ENCODE measurements at places on chromosomes 12 and 14.

- DNase-seq = no peak
These were observed 5.6 kb downstream of the SYNE3 start for GRCh38 chr14:95510804-95511203.

DNA sequence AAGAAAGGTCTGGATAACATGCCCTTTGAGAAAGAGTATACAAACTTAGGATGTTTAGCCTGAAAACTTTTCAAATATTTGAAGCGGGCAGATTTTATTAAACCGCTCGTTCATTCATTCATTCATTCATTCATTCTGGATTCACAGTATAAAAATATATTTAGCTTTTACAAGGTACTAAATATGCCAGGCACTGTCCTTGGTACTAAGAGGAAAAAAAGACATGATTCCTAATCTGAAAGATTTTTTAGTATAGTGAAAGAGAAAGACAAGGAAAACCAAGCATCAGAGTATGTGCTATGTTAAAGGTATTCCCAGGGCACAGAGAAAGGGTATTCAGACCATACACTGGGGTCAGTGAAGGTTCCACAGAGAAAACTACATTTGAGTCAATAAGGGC lies 299.7 kb downstream of the BCAT1 start:
- no peak for DNase-seq

DNA sequence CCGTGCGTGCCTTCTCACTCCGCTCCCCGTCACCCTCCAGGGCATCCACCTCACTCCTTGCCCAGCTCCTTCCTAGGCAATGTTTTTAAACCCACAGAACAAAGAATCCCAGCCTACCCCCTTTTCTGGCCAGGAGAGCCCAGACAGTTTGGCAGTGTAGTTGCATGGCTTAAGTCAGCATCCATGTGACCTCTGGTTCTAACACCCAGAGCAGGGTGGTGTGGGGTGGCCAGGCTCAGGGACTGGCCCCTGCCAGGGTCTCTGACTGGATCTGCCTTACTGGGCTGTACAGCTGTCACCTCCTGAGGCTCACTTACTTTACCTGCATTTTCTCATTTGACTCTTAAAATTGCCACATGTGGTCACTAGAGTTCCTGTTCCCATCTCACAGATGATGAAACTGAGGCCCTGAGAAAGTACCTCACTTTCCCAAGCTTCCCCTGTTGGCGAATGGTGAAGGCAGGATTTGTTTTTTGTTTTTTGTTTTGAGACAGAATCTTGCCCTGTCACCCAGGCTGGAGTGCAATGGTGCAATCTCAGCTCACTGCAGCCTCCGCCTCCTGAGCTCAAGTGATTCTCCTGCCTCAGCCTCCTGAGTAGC lies 18.3 kb downstream of the SDS start:
- no peak for DNase-seq

GRCh38 chr12:124828264-124829007 lies 35.2 kb downstream of the SCARB1 start:
- no peak for DNase-seq

GRCh38 chr12:75641031-75641780 lies 129.8 kb upstream of the KRR1 start:
- no peak for DNase-seq

- DNase-seq = no peak
These were observed 8.8 kb upstream of the PEX5 start for GRCh38 chr12:7180685-7181084.

DNA sequence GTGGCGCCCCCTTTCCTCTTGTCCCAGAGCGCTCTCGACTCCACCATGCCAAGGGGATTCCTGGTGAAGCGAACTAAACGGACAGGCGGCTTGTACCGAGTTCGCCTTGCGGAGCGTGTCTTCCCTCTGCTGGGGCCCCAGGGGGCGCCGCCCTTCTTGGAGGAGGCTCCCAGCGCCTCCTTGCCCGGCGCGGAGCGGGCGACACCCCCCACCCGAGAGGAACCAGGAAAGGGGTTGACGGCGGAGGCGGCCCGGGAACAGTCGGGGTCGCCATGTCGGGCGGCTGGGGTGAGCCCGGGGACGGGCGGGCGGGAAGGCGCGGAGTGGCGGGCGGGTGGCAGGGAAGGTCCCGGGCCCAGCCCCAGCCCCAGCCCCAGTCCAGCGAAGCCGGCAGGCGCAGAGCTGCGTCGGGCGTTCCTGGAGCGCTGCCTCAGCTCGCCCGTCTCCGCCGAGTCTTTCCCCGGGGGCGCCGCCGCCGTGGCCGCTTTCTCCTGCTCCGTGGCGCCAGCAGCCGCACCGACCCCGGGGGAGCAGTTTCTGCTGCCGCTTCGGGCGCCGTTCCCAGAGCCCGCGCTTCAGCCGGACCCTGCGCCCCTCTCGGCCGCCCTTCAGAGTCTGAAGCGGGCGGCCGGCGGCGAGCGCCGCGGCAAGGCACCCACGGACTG lies 376 bp downstream of the INSM2 start:
- no peak for DNase-seq

DNA sequence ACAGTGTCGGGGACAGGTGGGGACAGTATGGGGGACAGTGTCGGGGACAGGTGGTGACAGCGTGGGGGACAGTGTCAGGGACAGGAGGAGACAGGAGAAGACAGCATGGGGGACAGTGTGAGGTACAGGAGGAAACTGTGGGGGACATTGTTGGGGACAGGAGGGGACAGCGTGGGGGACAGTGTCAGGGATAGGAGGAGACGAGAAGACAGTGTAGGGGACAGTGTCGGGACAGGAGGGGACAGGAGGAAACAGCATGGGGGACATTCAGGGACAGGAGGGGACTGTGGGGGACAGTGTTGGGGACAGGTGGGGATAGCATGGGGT lies 139.5 kb downstream of the TMEM121 start:
- DNase-seq = no peak

DNA sequence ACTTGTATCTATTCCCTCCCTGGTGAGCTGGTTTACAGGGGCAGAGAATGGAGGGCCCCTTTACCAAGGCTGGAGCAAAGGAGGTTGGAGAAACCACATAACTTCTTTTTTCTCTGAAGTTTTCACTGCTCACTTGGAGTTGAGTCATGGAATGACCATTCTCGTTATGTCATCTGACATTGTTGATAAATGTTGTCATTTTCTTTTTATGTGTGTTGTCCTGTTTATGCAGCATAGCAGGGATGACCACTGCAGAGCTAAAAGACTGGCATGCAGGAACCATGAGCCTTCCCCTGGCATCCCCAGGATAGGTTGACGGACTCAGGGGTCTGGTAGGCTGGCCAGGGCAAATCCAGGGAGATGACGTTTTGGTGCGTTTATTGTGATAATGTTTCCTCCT lies 256.8 kb upstream of the DDHD1 start:
- DNase-seq = no peak

- no peak for DNase-seq
These were observed 691.8 kb downstream of the FLRT2 start for GRCh38 chr14:86221755-86222154.

DNA sequence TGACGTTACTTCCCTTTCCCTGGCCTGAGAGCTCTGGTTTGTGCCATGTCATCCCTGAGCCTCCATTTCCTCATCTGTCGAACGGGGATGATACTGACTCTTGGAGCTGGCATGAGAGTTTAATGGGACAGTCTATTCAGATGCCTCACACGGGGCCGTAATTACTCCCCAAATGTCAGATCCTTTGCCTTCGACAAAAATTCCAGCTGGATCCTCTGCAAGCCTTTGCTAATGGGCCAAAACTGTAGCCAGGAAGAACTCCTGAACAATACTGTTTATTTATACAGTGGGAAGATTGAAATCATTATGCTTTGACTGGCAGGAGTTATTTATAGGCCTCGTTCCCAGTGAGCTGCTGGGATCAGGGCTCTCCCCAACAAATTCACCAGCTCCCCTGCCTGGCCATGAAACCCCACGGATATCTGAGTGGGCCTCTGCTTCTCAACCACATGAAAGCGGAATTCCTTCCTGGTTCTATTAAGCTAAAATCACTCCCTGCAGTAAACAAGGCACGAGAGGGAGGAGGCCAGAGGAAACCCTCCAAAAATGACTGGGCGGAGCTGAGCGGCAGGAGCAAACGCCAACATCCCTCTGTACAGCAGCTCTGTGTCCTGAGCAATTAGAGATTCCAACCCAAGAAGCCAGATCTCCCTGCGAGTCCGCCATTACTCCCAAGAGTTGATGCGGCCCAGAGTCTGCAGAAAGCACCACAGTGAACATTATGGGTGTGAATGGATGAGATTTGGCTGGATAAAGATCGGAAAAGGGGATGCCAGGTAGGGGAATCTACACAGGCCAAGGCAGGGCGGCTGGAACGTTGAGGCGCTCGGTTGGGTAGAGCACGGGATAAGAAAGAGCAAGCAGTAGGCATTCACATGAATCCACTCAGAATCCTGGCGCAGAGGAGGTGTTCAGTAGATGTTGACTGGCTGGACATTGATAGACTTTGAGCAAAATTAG lies 326.1 kb downstream of the BCL11B start:
- DNase-seq = no peak

DNA sequence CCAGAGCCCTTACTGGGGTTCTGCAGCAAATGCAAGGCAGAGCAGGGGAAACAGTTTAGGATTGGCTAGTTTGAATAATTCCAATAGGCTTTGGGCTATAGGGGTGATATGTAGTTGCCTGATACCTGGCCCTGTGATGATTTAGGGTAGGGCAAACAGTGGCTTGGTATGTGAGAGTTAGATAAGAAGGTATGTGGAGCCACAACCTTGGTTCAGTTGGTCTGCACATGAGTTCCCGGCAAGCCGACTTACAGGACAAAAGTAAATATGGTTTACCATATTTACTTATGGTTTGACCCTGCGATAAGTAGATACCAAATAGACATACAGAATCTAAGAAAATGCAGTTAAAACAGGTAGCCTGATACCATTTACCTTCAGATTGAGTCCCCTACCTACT lies 8.3 kb upstream of the CAPRIN2 start:
- DNase-seq = no peak

DNA sequence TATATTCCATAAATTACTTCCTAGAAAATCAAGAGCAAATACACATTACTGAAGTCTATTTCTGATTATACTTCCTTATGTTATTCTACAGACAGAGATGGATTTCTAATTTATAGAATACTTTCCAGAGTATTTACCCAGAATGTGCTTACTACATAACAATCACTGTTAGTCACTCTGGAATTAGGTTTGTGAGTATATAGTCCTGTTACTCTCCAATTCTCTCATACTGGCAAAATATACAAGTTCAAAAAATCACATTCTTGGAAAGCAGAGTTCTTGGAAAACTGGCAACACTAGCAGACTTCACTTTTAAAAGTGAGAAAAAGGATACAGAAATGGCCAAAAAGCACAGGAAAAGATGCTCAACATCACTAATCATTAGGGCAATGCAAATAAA lies 7.3 kb downstream of the PPP2R5E start:
- no peak for DNase-seq

DNA sequence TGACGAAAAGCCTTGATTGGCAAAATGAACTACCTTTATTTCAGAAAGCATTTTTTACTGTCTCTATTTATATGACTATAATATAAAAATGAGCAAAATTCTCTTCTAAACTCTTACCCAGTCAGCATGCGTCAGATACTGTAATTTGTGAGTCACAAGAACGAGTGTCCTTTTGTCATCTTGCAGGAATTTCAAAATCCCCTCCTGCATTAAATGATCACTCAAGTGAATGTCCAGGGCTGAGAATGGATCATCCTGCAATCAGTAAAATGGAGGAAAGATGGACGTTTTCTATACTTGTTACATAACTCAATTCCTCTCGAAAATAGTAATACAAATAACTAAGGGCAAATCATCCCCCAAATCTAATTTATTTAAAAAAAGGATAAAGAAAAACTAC lies 77.7 kb upstream of the KCNJ8 start:
- DNase-seq = no peak

DNA sequence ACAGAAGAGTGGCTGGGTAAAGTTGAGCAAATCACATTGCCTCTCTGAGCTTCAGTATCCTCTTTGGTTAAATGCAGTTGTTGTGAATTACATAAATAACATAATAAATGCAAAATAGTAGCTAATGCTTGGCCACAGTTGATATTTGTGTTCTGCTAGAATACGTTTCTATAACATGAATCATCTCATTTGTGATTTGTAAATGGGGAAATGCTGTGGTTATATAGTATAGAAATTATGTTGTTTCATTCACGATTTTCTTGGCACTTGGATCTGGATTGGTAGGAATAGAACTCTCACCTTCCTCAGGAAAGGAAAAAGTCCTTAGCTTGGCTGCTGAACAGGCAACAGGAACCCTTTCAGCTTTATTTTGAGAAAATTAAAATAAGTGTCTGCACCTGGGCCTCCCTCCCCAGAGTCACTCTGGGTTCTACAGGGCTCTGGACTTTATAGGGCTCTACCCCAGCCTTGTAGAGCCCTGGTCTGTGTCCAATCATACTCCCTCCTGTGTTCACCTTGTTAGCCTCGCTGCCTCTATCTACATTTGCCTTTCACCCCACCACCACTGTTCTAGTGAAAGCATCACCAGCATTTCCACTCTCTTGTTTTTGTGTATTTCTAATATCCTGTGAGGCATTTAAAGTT lies 107.7 kb upstream of the BCAT1 start:
- DNase-seq = no peak

DNA sequence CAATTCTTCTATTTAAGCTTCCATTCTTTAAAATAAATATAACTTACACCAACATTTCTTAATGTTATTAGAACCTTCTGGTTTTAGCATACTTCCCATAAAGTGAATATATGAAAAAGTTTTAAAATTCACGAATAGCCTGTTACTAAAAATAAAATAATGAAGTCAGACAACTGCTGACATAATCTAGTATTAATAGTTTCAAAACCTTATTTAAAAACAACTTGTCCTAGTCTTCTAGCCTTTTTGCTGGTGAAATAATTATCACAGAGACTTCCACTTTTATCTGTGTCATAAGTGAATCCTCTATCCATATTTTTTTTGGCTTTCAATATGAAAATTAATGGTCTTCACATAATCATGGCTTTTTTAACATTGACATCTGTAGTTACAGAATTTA lies 93.8 kb upstream of the MON2 start:
- DNase-seq = no peak
